ENCODE measurements at places on chromosomes 6 and 20. TPM values are rescaled to one million over a fixed set of nuclear protein-coding genes. Genes with fewer than 3 reads are reported as not detected.

The SEMG1 gene
- total RNA-seq = not detected

The NRM gene
- total RNA-seq = 32.2 TPM

The GABRR2 gene
- total RNA-seq = 2.5 TPM

The C6orf163 gene
- 2.5 TPM for total RNA-seq

The RSPH9 gene
- 0.12 TPM for total RNA-seq

The BTN1A1 gene
- total RNA-seq = not detected

The NKX2-4 gene
- total RNA-seq = not detected

The POM121L2 gene
- not detected for total RNA-seq

The IMPG1 gene
- total RNA-seq = not detected

The PRDM1 gene
- total RNA-seq = 4.8 TPM

The WFDC12 gene
- total RNA-seq = not detected

The SPATA25 gene
- total RNA-seq = not detected

The DPPA5 gene
- not detected for total RNA-seq

The TMC2 gene
- not detected for total RNA-seq

The ORC3 gene
- total RNA-seq = 20.1 TPM

The SULF2 gene
- total RNA-seq = 140 TPM

The IL20RA gene
- total RNA-seq = not detected

The STMND1 gene
- not detected for total RNA-seq

The CD83 gene
- 0.55 TPM for total RNA-seq

The CST7 gene
- not detected for total RNA-seq

The ZKSCAN4 gene
- 4.1 TPM for total RNA-seq

The PRSS35 gene
- not detected for total RNA-seq

The UNC5CL gene
- 0.32 TPM for total RNA-seq

The C20orf144 gene
- total RNA-seq = not detected

The EYS gene
- total RNA-seq = 0.27 TPM

The HECA gene
- total RNA-seq = 16.7 TPM

The IP6K3 gene
- not detected for total RNA-seq

The MROH8 gene
- total RNA-seq = 2.7 TPM

The CLPSL2 gene
- not detected for total RNA-seq

The UST gene
- 0.81 TPM for total RNA-seq

The ATAT1 gene
- total RNA-seq = 20.2 TPM

The KPNA5 gene
- 7.1 TPM for total RNA-seq

The EBF4 gene
- total RNA-seq = 3.0 TPM

The BPIFB1 gene
- not detected for total RNA-seq

The TLDC2 gene
- not detected for total RNA-seq

The GUCA1A gene
- 0.22 TPM for total RNA-seq

The PCSK2 gene
- total RNA-seq = not detected

The SLC17A9 gene
- 49.4 TPM for total RNA-seq

The EYA4 gene
- total RNA-seq = not detected

The EDEM2 gene
- total RNA-seq = 37.5 TPM

The KHDC1 gene
- 3.3 TPM for total RNA-seq

The RAET1L gene
- not detected for total RNA-seq

The TNFAIP3 gene
- 4.2 TPM for total RNA-seq

The RRAGD gene
- total RNA-seq = 2.0 TPM

The FRK gene
- total RNA-seq = 0.05 TPM

The PAX1 gene
- total RNA-seq = not detected

The SOX12 gene
- total RNA-seq = 37.7 TPM

The OXT gene
- not detected for total RNA-seq

The HLA-DQA1 gene
- not detected for total RNA-seq

The SYS1 gene
- 22.3 TPM for total RNA-seq
